Activated naive CD4-positive, alpha-beta T cell treated with anti-CD3 and anti-CD28 coated beads, Interleukin-2, amount 10 ng/mL, durations not matched to agents 7 days and 5 days (primary cell): ENCODE measurements at places on chromosomes 5 and 9.

DNA sequence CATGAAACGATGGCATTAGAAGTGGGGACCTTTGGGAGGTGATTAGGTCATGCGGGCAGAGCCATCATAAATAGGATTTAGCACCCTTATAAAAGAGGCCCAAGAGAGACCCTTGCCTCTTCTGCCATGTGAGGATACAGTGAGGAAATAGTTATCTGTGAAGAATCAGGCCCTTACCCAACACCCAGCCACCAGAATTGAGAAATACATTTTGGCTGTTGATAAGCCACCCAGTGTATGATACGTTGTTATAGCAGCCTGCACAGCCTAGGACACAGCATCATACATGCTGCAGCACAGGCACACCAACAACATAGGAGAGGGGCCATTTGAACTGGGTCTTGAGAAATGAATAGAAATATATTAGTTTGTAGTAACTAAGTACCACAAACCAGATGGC is 8.0 kb upstream of the MAMDC2 start:
- H3K4me3 ChIP-seq: no peak overlapping the region
- peaks cover 12% of the 10 kb centered on the region for H3K27me3 ChIP-seq
- no peaks in the 10 kb centered on the region for H3K4me1 ChIP-seq
- no peak overlapping the region for H3K27ac ChIP-seq

- no peak overlapping the region for H3K27ac ChIP-seq
- H3K4me3 ChIP-seq: no peak overlapping the region
- H3K27me3 ChIP-seq: no peaks in the 10 kb centered on the region
- DNase-seq: no peak
- H3K4me1 ChIP-seq: no peaks in the 10 kb centered on the region
- no peaks in the 10 kb centered on the region for H3K36me3 ChIP-seq
Measured at GRCh38 chr5:147635882-147636728, 126.2 kb upstream of the DPYSL3 start.

DNA sequence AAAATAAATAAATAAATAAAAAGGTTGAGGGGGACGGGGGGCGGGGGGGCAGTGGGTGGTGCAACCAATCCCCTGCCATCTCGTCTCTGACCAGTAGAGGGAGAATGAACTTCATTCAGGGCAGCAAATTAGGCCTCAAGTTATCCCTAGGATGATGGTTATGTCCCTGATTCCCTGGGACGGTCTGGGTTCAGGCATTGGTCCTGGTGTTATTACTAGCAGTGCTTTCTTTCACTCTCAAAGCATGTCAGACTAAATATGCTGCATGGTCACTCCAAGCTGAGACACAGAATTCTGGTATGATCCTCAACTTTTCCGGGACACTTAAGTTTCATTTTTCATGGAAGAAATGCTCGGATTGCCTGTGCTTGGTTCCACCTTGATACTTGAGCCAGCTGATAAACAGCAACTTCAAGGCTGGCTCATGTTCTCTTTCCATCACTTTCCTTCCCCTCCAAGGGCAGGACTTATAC is 59.4 kb downstream of the DAP start:
- no peak overlapping the region for H3K27ac ChIP-seq
- DNase-seq: peak; percentile 38
- peaks cover 21% of the 10 kb centered on the region for H3K4me1 ChIP-seq
- H3K36me3 ChIP-seq: peaks cover 1% of the 10 kb centered on the region
- no peak overlapping the region for H3K4me3 ChIP-seq

GRCh38 chr5:170491479-170491878 is 12.3 kb upstream of the KCNIP1 start:
- H3K27ac ChIP-seq: no peak overlapping the region
- no peaks in the 10 kb centered on the region for H3K4me1 ChIP-seq
- H3K36me3 ChIP-seq: no peaks in the 10 kb centered on the region
- H3K4me3 ChIP-seq: no peak overlapping the region

- DNase-seq: no peak
- no peaks in the 10 kb centered on the region for H3K27me3 ChIP-seq
- H3K36me3 ChIP-seq: no peaks in the 10 kb centered on the region
- no peak overlapping the region for H3K4me3 ChIP-seq
Measured at GRCh38 chr5:159581502-159582249, 251.4 kb upstream of the IL12B start.

- no peaks in the 10 kb centered on the region for H3K4me1 ChIP-seq
- no peak overlapping the region for H3K27ac ChIP-seq
- no peaks in the 10 kb centered on the region for H3K27me3 ChIP-seq
- DNase-seq: no peak
Measured at GRCh38 chr9:16391369-16391768, 479.1 kb downstream of the BNC2 start.

DNA sequence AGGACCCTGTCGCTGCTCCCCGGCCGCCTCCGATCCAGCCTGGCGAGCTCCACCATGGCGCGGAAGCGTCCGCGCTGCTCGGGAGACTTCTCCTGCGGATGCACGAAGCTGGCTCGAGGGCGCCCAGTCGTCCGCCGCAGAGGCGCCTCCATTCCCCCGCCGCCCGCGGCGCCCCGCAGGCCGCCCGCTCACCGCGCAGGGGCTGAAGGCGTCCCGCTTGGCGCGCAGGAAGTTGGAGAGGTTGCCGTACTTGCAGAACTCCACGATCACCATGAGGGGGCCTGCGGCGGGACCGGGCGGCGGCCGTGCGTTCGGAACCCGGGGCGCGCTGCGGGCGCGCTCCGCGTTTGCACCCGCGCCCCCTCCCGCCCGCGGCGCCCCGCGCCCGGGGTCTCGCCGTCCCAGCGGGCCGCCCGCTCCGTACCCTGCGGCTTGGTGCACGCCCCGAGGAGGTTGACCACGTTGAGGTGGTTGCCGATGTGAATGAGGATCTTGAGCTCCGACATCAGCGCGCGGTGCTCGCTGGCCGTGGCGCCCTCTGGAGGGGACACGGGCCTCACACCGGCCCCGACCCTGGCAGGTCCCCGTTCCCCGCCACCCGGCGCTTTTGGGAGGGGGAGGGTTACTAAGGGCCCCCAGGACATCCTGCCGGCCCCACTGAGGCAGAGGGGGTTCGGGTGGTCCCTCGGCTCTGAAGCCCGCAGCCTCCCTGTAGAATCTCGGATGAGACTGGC is 27.7 kb upstream of the SCGB3A1 start:
- H3K27me3 ChIP-seq: peaks cover 6% of the 10 kb centered on the region
- H3K4me1 ChIP-seq: peaks cover 13% of the 10 kb centered on the region
- peak; percentile 68 for DNase-seq
- no peak overlapping the region for H3K27ac ChIP-seq
- no peaks in the 10 kb centered on the region for H3K36me3 ChIP-seq
